HL-60 (cell line): ENCODE measurements at places on chromosomes 7 and 10.
A peak's percentile ranks its signal among the peaks of the same experiment; 100 is the strongest.

DNA sequence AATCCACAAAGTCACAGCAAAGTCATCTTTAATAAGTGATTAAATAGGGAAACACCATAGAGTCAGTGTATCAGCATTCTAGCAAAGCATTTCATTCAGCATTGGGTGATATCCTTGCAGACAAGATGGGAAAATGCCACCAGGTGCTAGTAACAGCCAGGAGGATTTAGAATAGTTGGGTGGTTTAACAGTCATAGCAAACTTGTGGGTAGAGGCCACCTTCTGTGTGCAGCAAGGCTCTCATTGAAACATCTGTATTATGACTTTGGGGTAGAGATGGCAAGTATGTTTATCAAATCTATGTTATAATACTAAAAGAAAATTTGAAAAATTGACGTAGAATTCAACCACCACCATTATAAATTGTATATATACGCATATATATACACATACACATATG is 26.4 kb upstream of the ADO start:
- DNase-seq: no peak

- peak; percentile 69 for DNase-seq
Measured at GRCh38 chr7:4774658-4775249, 669 bp upstream of the AP5Z1 start.

DNA sequence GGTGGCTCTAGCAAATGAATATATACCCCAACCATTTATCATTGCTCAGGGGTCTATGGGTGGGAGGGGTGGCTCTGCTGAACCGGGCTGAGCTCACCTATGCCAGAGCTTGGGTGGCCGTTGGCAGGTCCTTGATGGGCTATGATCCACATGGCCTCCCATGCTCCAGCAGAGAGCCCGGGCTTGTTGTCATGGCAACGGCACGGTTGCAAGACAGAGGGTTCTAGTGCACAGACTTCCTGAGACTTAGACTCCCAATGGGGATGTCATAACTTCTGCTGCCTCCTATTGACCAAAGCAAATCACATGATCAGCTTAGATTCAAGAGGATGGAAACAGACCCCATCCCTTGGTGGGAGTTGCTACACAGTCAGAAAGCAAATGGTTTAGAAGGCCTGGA is 36.4 kb upstream of the CARD11 start:
- no peak for DNase-seq

GRCh38 chr10:132886211-132887099 is 55.9 kb downstream of the CFAP46 start:
- no peak for DNase-seq

DNA sequence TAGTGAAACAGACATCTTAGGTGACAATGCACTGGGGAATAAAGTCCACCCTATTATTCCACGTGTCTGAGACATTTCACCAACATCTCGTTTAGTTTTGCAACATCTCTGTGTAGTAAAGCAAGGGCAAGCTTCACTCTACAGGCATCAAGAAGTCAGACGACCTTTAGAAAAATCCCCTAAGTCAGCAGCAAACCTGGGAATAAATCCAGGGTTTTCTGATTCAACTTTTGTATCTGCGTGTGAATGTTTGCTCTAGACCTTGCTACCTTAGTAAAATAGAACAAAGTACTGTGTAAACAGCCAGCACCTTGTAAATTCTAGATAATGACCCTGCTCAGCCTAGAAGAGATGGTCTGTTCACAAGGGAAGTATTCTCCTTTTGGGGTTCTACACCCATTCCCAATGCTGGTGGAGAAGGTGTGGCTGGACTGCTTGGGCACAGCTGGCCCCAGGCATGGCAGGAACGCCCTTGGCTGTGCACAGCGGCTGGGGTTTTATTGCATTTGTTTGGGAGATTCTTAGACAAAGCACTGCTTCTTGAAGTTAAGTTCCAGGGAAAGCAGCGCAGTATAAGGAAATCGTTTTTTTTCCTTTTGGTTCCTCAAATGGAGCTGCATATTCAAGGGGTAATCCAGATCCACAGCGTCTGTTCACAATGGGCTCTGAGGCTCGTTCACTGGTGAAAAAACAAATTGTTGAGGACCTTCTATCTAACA is 38.3 kb upstream of the GALNTL5 start:
- peak; percentile 38 for DNase-seq

DNA sequence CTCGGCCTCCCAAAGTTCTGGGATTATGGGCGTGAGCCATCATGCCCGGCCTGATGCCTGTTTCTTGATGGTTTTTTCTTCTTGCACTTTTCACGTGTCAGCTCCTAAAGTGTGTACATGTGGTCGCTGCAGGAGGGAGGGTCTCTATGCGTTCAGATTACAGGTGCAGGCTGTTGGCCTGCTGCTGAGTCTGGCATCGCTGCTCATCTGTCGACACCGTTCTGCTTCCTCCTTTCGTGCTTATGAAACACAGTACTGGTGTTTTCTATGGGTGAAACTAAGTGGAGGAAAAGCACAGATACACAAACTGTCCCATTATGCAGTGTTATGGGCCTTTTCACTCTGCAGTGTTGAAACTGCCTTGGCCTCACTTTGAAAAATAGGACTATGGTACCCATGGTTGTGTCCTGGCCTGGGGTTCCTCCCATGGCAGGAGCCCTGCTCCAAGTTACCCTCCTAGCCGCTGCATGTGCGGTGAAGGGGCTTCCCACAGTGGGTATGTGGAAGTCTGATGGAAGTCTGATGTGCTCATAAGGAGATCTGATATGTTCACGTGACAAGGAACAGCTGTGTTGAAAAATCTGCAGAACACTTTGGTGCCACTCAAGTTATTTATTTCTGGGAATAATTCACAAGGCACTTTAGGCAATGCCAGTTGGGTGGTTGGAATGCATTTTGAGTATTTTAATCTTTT is 23.5 kb downstream of the OGDH start:
- no peak for DNase-seq

GRCh38 chr7:78223598-78223997 is 425.0 kb downstream of the PHTF2 start:
- no peak for DNase-seq

DNA sequence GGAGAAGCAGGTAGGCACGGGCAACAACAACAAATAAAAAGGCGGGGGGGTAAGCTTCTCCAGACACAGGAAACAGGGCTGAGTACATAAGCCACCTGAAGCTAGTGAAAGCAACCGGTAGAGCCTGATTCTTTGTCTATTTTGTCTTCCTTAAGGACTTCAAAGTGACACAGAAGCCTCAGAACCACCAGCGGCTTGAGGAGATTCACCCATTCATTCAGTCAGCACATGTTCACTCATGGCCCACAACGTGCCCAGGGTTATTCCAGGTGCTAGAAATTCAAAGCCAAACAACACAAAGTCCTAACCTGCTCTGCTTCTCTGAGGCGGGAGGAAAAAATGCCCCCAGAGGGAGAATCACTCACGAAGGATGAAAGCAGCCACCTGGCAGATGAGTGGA is 69.3 kb upstream of the C7orf33 start:
- DNase-seq: no peak

DNA sequence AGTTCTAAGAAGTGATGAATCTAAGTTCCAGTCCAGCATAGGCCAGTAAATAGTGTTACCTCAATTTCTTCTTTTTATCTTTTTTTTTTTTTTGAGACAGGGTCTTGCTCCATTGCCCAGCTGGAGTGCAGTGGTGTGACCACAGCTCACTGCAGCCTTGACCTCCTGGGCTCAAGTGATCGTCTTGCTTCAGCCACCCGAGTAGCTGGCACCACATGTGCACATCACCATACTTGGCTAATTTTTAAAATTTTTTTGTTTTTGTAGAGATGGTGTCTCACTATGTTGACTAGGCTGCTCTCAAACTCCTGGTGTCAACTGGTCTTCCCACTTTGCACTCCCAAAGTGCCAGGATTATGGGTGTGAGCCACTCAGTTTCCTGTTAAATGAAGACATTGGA is 126.6 kb upstream of the LYZL2 start:
- DNase-seq: no peak

- DNase-seq: no peak
Measured at GRCh38 chr10:71656220-71656619, 63.4 kb downstream of the C10orf105 start.

DNA sequence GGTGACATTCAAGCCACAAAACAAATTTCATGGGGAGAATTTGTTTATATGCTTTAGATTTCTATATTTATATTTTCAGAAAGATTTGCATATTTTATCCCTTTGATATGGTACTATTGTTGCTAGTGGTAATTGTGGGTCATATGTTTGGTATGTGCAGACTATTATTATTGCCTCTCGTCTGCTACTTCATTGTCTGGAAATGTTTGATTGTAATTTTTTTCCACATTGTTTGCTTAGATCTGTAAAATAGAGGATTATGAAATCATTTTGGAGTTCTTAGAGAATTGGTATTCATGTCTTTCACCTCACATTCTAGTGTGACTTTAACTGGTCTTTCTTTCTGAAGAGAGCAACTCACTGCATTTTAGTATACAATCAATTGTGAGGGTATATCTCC is 44.7 kb downstream of the MYO3A start:
- DNase-seq: no peak

- DNase-seq: no peak
Measured at GRCh38 chr10:115436999-115437398, 343.8 kb downstream of the ATRNL1 start.

DNA sequence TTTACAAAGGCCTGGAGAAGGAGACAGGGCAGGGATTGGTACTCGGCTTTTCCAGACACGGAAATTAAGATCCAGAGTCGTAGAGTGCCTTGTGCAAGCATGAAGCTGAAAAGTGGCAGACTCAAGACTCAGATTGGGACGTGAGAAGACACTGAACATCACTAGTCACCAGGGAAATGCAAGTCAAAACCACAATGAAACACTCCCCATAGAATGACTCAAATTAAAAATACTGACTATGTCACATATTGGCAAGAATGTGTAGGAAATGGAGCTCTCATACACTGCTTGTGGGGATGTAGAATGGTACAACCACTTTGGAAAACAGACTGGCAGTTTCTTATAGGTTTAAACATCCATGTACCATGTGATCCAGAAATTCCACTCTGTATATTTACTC is 472.0 kb downstream of the RPS24 start:
- DNase-seq: no peak

GRCh38 chr10:73577788-73578187 is 13.4 kb downstream of the USP54 start:
- DNase-seq: no peak

DNA sequence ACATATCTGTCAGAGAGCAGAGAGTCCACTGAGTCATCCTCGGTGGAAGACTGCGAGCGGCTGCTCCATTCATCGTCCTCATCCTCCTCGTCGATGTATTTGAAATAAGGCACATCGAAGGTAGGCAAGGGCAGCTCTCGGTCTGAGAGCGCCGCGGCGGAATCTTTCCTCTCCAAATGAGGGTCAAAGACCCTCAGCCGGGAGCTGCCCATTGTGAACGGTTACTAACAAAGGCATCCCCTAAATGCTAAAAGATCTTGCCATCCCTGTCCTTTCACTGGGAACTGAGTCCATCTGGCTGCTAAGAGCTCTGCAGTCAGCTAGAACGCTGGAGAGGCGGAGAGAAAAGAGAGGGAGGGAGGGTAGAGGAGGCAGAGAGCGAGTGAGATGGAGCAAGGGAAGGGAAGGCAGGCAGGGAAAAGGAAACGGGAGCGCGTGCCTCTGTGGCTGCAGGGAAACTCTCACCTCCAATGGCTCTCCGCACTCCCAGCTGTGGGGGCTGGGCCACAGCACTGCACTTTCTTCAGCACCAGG is 163.4 kb downstream of the RAPGEF5 start:
- no peak for DNase-seq

DNA sequence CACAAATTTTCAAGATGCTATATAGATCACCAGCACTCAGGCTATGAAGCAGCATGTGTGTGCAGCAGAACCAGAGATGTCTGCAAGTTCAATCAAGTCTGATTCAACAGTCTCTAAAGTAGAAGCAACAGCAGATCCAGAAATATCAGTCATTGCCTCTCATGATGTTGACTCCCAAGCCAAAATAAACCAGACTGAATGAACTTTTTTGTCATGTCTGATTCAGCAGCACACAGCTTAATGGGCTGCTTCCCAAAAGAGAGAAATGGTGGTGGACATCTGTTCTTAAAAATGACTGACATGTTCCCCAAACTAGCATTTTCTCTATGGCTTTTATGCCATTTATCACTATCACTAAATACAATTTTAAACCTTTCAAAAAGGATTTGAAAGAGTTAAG is 53.8 kb downstream of the TMEM26 start:
- no peak for DNase-seq

DNA sequence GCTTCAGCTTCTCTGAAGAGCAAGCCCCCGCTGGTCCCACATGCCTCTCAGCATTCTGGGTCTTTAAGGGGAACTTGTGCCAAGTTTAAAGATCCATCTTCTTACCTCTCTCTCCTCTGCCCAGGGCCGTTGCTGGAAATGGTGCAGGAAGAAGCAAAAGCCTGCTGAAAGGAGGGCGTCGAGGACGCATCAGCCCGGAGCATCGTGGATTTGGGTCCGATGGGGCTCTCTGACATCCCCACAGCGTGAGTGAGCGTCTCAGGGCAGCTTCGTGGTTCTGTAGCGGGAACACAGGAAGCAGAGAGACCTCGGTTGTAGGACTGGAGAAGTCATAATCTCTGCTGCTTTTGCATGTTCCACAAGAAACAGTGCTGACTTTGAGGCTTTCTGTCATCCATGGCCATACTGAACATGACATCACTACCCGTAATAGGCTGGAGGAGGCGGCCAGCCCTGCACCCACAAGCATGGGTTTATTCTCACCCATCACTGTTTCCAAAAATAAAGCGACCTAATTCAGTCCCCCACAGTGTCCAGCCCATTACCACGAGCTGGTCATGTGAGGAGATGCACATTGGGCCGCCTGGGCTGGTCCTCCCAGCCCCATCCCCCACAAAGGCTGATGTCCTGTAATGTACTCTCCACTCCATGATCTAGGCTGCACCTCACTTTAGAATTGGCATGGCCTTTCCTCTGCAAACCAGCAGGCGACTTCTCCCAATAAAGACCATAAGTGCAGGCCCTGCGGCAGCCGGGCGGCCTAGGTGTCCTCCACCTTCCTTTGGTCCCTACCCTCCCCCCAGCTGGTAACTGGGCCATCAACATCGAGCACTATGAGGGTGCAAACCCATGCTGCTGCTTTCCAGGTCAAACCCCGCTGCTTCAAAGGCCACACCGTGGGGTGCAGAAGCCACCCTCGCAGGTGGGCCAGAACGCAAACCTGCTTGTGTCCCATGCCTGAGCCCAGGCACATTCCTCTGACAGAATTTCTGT is 276.9 kb downstream of the TNS3 start:
- DNase-seq: no peak

DNA sequence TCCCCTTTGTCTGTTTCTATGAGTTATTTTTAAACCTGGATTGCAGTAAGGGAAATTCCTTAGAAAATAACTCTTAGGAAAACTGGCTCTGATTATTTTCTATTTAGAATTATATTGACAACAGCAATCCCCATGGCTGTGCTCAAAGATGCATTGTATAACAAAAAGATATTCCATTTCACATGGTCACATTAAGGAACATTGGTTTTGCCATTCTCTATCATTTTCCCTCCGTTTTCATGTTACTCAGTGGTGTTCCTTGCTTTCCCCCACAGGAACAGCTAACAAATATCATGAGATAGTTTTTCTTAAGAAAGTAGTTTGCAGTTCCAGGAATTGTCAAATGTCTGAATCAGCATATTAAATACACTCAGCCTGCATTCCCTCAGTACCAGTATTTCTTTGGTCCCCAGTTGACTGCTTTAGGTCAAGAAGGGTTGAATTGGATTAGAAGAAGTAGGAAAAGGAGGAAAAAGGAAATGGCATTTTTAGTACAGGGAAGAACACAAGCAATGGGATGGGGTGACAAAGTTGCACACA is 436.7 kb downstream of the TNS3 start:
- DNase-seq: no peak

- DNase-seq: no peak
Measured at GRCh38 chr10:93926613-93927012, 32.8 kb downstream of the SLC35G1 start.
